Glomerular endothelial cell (primary cell): ENCODE measurements at places on chromosomes 12 and 14.

- DNase-seq: no peak
Measured at GRCh38 chr12:110355073-110355472, 48.4 kb downstream of the ANAPC7 start.

- DNase-seq: no peak
Measured at GRCh38 chr14:46344327-46344937, 307.1 kb downstream of the RPL10L start.

DNA sequence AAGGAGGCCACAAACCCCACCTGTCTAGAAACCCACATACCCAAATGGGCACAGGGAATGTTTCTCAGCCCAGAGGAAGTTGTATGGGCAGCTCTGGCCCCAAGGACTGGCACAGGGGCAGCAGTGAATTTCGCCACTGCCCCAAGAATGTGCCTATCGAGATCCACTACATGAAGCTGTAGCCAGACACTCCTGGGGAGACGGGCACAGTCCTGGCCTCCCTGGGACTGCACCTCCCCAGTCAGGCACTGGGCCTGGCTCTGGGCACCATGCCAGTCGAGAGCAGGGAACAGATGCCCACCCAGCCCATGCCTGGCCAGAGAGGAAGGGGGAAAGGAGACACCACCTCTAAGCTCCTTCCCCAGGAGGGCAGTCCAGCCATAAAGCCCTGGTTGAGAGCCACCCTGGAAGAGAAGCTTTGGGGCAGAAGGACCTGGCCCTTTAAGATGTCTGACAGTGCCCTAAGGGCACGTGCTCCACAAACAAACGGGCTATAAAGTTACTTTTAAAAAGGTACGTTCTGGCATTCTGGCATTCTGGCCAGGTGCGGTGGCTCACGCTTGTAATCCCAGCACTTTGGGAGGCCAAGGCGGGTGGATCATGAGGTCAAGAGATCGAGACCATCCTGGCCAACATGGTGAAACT lies 8.4 kb downstream of the ADCY6 start:
- DNase-seq: no peak

DNA sequence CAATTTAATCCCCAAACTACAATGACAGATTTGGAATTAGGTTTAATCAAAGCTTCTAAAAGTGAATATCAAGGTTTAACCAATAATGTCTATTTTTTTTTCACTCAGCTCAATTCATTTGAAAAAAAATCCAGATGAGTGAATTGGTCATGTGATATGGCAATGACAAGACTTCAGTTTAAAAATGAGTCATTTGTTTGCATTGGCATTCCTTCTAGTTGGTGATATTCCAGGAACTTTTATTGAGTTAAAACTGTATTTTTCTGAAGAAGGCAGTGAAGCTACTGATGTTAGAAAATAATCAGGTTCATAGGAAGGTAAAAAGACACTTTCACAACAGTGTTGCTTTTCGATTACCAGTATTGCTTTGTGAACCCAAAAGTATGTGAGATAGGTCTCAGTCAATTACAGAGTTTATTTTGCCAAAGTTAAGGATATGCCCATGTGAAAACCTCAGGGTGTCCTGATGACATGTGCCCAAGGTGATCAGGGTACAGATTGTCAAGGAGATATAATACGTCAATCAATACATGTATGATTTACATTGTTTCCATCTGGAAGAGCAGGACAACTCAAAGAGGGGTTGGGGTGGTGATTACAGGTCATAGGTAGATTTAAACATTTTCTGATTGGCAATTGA lies 1214.9 kb downstream of the GALC start:
- no peak for DNase-seq

DNA sequence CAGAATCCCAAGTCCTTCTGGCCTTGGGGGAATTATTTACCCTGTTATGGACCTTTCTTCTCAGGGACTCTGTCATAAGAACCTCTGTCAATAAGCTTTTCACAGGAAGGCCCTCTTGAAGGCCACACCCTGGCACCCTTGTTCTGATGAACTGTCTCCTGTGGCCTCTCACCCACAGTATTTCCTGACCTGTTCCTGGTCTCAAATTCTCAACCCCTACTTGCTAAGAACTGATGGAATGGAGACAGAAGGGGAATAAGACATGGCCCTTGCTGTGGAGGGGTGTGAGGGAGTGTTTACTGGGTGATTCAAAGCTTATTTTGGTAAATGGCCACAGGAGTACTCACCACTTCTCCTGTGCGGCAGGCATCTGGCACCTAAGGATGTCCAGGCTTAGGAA lies 1082.9 kb downstream of the BCL11B start:
- DNase-seq: no peak

DNA sequence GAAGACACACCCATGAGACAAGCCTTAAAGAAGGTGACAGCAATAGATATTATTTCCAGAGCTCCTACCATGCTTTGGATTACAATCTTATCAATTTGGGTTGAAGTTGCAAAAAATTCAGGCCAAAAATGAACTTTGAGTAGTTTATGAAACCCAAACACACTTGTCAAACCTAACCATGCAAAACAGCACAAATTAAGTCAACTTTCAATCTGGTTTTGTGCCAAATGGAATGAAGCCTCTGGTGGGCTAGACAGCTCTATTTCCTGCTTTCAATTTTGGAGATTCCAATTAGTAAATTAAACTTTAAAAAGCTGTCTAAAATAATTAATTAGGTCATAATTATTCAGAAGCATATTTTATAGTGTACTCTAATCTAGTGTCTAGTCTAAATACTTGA lies 203.4 kb downstream of the SYT1 start:
- no peak for DNase-seq

- no peak for DNase-seq
Measured at GRCh38 chr12:109069307-109070271, 17.2 kb downstream of the USP30 start.

DNA sequence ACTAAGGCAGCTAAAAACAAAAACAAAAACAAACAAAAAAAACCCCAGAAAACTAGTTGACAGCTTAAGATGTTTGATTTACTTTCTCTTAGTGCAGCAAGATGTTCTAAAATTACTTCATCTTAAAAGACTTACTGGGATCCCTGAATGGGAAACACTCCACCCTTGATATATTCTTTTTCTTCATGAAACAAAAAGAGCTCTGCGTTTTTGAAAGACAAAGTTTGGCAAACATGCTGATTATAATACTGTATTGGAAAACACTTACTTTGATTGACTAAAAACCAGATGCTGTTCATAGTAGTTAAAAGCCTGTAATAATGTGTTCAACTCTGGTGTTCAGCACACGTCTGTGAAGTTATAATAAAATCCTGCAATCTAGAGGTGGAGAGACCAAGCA lies 136.8 kb downstream of the SRGAP1 start:
- no peak for DNase-seq

GRCh38 chr14:81400202-81400678 lies at the start of gene STON2:
Gene STON2, minus strand, starts transcription at chr14:81400324. Its CDS starts 1,942 bp downstream, at chr14:81398382.
- no peak for DNase-seq

GRCh38 chr12:53729644-53730043 lies 2.4 kb upstream of the CALCOCO1 start:
- DNase-seq: no peak

- DNase-seq: no peak
Measured at GRCh38 chr12:67968321-67968720, 20.9 kb upstream of the IFNG-AS1 start.

DNA sequence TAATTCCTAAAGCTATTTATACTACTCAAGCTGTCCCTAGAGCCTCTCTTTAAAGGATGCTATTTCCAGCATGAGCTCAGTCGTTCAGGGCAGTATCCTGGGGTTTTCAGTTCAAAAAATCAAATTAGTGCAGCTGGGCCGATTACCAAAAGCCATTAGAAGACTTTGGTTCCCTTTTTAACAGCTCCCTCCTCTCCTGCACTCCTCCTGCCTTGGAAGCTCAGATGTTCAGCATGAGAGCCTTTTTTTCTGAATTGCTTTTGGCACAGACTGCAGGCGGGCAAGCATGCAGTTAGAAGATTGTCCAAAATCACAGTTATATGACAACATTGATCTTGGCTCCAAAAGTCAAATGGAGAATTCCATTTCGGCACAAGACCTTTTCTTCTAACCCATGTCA lies 179.6 kb downstream of the SLC35F4 start:
- no peak for DNase-seq

- no peak for DNase-seq
Measured at GRCh38 chr12:127035011-127035879, 1231.7 kb upstream of the TMEM132C start.

DNA sequence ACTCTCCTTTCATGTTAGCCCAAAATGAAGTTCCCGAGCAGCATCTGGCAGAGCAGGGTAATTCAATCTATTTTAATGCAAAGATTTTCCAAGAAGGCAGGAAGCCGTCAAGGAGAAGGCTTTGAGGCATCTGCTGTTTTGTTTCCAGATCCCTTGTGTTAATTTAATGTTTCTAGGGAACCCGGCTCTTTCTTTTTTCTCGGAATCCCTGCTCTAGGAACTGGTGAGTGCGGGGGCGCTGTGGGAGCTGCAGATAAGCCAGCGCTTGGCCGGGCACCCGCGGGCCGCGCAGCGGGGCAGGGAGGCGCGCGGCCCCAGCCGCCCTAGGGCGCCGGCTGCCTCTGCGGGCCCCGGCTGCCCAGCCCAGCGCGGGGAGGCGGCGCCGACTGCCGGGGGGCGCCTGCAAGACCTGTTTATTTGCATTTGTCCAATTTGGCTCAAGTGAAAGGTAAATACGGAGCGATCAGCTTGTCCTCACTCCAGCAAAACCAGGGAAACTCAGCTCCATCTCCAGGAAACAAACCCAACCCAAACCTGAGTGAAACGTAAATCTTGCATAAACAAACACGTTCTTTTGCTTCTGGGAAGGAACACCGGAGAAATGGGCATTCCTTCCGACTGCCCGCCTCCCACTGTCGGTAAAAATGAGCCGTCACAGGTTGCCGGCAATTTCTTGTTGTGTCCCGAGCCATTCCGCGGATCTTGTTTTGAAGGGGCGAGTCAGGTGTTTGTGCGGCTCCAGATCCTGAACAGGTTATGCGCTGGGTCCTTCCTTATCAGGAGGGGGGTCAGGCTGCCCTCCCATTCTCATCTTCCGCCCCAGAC lies 65.1 kb downstream of the CRADD start:
- DNase-seq: peak; percentile 39

DNA sequence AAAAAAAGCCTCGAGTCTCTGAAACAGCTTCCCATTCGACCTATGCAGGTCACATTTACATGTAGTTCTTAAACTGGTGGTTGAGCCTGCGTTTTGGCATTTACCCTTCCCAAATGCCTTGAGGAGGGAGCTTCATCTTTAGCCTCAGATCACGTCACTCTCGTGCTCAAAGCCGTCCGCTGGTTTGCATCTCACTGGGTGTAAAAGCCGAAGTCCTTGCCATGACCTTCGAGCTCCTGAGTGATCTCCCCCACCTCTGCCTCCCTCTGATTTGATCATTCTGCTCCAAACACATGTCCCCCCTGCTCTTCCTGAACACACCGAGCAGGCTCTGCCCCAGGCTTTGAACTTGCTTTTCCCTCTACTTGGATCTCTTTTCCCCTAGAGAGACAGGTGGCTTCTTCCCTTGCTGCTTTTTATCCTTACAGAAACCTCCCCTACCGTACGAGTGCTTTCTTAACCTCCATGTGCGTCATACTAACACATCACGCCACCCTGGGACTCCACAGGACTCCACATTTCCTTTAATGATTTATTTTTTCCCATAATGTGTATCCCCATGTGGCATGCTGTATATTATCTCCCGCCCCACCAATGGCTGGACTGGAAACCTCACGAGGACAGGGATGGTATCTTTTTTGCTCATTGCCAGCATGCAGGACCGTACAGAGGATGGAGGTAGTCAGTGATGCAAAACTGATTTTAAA lies 610.7 kb downstream of the VRK1 start:
- no peak for DNase-seq

GRCh38 chr12:124940143-124940392 lies 25.6 kb upstream of the UBC start:
- no peak for DNase-seq

DNA sequence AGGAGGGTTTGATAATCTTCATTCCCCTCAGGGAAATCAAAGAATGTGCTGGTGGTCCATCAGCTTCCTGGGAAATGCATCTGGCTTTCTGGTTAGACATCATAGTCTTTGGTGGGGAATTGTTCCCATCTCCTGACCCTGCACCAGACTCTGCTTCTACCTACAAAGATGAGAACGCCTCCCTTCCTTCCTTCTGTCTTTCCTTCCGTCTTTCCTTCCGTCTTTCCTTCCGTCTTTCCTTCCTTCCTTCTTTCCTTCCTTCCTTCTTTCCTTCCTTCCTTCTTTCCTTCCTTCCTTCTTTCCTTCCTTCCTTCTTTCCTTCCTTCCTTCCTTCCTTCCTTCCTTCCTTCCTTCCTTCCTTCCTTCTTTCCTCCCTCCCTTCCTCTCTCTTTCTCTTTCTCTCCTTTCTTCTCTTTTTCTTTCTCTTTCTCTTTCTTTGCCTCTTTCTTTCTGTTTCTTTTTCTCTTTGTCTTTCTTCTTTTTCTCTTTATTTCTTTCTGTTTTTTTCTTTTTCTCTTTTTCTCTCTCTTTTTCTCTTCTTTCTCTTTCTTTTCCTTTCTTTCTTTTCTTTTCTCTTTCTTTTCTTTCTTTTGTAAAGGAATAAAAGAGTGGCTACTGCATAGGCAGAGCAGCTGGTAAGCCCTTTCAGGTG lies 189.0 kb upstream of the ARHGAP5 start:
- no peak for DNase-seq

DNA sequence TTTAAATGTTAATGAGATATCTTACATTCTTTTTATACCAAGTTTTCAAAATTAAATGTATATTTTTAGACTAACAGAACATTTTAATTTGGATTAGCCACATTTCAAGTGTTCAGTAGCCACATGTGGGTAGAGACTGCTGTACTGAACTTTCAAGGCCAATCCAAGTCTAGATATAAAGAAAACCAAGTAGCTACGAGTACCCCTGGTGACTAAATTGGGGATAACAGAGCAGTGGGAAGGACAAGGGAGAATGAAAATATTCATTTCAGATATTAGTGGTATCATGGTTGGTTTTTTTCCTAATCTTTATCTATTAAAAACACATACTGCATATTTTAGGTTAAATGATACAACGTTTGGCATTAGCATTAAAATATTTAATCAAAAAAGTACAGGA lies 69.4 kb upstream of the RHOJ start:
- DNase-seq: no peak

DNA sequence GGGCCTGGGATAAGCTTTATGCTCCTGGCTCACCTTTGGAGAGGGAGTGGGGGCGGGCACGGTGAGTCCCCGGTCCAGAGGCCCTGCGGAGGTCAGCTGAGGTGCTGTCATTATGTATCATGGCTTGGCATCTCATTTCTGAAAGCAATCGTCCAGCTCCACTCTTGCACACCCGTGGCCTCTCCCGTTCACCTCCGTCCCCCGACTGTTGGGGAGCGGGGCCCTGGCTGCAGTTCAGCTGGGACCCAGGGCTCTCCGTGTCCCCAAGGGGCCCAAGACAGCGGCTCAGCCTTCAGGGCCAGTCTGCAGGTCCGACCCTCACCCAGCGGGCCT lies 10.6 kb downstream of the BMP4 start:
- no peak for DNase-seq
